ENCODE measurements at places on chromosomes 6 and 20. TPM values are rescaled to one million over a fixed set of nuclear protein-coding genes. Genes with fewer than 3 reads are reported as not detected.

DNA sequence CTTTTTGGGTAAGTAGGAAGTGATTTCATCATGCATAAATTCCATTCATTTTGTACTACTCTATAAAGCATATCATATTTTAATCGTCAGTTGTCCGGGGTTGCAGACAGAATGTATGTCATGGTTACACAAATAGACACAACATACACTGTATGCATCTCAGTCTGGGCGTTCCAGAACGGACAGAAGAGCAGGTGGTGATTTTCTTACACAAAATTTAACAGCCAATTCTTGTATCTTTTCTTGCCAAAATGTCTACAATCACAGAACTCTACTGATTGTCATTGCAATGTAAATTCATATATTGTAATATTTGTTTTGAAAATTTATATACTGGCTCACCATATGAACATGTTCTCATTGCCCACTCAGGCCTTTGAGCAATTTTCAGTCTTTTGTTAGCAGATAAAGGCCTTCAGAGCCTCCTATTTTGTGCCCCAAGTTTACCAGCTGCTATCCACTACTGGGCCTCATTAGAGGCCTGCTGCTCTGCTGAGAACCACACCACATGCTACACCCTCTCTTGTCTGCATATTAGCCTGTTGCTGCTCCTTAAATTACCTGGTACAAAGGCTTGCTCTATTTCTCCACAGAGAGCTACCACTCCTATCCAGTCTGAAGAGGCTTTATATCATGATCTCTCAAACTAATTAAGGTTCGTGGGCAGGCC lies 61.5 kb downstream of the PRDM13 start:
- DNase-seq: no peak

DNA sequence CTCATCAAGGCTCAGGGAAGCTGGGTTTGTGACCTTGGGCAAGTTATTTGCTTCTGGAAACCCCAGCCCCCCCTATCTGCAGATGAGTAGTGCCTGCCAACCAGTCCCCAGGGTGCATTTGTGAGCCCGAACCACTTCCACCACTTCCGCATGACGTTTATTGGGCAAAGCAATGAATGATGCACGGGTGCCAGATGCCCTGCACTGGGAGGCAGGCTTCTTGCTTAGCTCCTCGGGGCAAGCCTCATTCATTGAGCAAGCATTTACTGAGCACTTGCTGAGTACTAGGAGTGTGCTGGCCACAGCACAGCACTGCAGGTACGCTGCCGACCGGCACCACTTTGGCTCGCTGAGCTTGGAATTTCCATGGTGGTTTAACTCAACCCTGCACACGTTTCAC lies 60.2 kb downstream of the GNAS-AS1 start:
- no peak for DNase-seq

- DNase-seq: no peak
These were observed 120.8 kb upstream of the TNFAIP3 start for GRCh38 chr6:137746264-137746663.

Gene RNF182
- 73.6 TPM for total RNA-seq

- DNase-seq: no peak
These were observed 164.0 kb downstream of the MRPL14 start for GRCh38 chr6:43963203-43963602.

- DNase-seq: no peak
These were observed 53.7 kb downstream of the PPP1R16B start for GRCh38 chr20:38859070-38859690.

Data from occipital lobe (tissue), 3 donors.